ENCODE measurements at places on chromosomes 6 and 20.

DNA sequence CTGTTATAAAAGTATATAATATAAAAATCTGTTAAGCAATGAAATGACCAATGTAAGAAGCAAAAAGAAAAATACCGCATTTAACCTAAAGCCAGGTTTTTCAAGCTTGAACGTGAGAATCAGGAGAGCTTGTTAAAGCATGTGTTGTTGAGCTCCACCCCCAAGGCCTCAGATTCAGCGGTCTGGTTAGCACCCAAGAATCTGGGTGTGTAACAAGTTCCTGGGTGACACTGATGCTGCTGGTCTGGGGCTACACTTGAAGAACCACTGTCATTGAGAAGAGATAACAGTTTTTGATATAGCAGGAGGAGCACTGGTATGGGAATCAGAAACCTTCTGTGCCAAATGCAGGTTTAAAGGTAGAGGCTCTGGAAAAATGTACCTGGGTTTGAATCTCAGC, 154.0 kb downstream of the ID4 start:
- DNase-seq: no peak

DNA sequence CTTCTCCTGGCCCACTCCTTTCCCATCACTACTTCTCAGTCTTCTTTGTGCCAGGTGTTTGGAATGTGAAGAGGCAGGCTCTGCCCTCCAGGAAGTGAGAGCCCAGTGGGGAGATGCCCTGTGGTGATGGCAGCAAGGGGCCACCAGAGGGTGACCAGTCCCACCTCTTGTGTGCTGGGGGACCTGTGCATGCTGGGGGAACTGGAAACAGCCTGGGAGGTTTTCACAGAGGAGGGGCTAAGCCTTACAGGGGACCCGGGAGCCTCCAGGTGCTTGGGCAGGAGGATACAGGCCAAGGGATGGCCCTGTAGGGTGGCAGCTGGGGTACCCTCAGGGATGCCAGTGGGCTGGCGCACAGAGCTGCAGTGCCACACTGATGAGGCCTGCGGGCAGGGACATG, 72.3 kb downstream of the RAMACL start:
- DNase-seq: no peak

GRCh38 chr6:154605178-154605881, 94.8 kb upstream of the CNKSR3 start:
- no peak for DNase-seq

DNA sequence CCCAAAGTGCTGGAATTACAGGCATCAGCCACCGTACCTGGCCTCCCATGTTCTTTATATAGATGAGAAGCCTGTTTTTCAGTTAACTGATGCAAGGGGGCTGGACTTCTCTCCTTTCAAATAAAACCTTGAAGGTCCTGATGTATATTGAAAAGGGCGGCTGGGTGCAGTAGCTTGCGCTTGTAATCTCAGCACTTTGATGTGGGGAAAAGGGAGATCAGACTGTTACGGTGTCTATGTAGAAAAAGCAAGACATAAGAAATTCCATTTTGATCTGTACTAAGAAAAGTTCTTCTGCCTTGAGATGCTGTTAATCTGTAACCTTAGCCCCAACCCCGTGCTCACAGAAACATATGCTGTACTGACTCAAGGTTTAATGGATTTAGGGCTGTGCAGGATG, 16.1 kb upstream of the SAMHD1 start:
- DNase-seq: no peak

DNA sequence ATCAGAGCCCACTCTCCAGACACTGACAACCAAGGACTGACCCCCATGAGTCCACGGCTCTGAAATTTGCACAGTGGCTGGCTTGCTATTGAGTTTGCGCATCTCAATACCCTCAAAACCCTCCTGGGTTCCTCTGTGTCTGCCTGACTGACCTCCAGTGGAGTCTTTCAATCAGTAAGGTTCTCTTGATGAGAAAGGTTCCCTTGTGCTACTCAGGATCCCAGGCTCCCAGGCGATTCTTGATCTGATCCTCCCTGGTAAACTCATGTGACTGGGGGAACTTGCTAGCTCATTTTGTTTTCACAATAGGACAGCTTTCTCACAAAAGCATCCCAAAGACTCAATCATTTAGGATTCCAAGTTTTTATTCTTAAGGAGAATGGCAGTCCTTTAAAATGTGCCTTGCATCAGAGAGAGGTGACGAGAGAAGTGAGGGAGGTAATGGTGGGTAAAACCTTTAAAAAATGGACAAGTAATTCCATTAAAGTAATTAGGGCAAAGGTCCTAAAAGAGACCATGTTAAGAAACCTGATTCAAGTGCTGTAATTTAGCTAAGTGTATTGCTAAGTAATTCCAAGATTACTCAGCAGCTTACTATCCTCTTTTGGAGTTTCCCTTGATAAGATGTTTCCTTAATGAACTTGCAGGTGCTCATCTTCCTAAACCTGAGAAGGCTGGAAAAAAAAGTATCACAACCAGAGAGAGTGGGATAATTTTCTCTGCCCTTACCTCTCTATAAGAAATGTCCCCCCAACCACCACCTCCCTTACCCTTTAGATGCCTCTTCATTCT, 304.7 kb upstream of the SGK1 start:
- DNase-seq: no peak

GRCh38 chr6:56802584-56802983, 152.3 kb upstream of the BEND6 start:
- DNase-seq: peak; percentile 63

- DNase-seq: no peak
Observed at GRCh38 chr6:107144666-107145065, 29.4 kb upstream of the BEND3 start.

GRCh38 chr20:59996108-59996507, 37.9 kb downstream of the CDH26 start:
- no peak for DNase-seq

DNA sequence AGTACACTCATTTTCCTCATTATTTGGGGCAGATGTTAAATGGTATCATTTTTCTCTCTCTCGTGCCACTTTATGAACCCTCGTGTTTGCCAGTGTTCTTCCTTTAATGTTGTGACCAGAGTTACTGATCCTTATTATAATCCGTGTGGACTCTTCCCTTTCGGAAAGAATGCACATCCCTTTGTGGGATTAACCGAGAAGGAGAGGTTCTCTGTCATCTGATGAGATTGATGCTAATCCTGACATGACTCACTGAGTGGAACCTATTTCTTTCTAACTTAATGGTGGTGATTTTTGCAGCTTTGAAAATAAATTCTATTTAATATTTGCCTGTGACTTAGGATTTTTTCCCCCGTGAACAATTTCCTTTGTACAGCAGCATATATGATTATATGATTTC, 300.0 kb upstream of the MAN1A1 start:
- no peak for DNase-seq

- no peak for DNase-seq
Observed at GRCh38 chr20:64080013-64080812, at the start of gene OPRL1. OPRL1 (plus strand) TSS chr20:64080082; CDS start chr20:64092721, 12,639 bp downstream.

GRCh38 chr6:118319894-118320649, 228.0 kb upstream of the PLN start:
- no peak for DNase-seq

DNA sequence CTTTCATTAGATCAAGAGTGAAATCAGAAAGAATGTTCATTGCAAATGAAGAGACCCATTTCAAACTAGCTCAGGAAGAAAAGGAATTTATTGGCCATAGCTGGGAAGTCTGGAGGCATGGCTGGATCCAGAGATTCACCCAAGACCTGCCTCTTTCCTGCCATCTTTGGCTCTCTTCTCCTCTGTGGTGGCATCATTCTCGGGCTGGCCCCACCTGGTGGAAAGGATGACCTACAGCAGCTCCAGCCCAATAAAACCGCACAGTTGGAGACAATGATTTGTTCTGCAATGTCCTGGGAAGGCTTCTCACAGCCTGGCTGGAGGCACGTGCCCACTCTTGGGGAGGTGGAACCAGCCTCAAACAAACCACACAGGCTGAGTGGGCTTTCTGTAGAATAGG, 18.1 kb upstream of the FERMT1 start:
- no peak for DNase-seq

GRCh38 chr6:80886475-80886874, 780.0 kb downstream of the BCKDHB start:
- DNase-seq: no peak

- no peak for DNase-seq
Observed at GRCh38 chr6:30625511-30625910, 1.2 kb upstream of the ATAT1 start.

DNA sequence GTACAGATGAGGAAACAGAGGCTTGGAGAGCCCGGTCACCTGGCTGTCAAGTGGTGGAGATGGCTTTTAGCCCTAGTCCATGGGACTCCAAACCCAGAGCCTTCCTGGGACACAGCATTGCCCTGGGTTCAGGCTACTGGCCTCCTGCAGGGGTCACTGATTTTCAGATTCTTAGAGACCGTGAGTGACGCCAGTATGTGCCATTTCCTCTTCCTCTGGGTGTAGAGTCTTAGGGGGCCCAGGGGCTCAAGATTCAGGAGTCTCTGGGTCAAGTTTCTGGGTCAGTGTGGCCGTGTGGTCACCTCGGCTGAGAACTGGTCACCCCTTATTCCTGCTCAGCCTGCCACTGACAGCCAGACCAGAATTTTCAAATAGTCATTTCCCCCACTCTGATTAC, 574 bp downstream of the ARHGAP40 start:
- no peak for DNase-seq

DNA sequence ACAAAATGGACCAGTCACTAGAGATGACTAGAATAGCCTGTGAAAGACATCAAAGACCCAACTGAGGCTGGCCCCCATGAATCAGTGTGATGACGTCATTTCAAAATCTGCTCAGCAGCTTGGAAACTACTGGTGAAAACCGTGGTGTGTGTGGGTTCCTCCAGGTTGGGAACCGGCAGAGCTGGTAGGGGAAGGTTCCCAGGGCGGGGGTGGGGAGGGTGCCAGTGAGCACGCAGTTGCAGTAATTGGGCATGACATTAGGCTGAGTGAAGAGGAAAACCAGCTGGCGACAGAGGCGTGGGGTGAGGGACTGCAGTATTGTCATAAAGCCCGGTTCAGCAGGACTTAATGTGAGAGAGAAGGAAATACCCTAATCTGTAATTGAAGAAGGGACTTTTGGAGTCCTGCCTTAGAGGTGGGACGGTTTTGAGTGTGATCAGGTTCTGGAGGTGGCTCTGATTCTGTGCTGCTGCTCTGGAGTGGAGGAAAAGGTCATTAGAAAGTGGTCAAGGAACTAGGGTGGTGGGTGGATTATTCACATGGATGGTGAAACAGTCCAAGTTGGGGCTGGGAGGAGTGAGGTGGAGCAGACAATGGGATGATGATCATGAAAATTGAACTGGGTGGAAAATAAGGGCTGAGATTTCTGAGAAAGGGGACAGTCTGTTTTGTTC, 52.0 kb upstream of the MTHFD1L start:
- DNase-seq: no peak

DNA sequence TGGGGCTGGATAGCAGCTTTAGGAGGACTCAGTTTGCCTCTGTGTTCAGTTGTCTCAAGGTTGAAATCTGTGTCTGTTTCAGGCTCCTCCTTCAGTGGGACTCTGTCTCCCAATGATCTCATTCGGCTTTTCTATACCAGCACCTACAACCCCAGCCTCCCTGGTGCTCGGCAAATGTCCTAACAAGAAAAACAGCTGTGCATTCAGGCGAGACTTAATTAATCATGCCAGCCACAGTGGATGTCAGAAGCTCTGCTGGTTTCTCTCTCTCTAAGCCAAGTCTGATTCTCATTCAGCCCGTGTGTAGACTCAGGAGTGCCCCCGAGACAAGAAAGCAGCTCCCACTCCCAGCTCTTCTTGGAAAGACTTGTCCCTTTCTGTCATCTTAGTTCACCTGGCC, 46.8 kb downstream of the SUN5 start:
- no peak for DNase-seq

DNA sequence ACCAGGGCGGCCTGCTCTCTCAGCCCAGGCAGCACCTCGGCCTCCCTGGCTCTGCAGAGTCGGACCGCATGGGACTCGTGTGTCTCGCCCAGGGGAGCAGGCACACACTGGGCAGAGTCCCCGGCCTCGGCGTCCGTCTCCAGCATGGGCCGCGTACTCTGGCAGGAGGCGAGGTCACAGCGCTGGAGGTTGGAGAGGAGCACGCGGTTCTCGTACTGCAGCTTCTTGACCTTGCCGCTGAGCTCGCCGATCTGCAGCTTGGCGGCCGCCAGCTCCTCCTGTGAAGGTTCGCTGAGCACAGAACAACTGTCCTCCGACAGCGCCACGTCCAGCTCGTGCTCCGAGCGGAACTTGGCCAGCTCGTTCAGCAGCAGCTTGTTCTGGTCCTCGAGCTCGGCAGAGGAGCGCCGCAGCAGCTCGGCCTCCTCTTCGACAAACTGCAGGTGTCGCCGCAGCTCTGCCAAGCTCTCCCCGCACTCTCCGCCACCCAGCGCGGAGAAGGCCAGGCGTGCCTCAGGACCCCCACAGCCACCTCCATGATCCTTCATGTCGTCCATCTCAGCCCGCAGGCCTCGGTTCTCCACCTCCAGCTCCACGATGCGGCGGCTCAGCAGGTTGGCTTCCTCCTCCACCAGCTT, 42.0 kb upstream of the DSN1 start:
- no peak for DNase-seq

DNA sequence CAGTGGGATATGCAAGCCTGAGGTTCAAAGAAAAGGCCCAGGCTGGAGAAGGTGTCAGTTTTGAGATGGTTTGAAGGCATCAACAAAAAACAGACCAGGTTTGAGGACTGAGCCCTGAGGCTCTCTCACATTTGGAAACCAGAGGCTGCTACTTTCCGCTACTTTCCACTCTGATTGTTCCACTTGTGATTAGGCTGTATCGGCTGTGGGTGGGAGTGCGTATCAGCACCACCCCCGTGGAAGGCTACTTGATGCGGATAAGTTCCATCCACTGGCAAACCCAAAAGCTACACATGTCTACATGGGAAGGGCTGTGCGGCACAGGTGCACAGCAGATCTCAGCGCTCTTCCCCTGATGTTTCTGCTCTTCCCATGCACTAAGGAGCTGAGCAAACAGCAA, 198.7 kb downstream of the GMPR start:
- no peak for DNase-seq

DNA sequence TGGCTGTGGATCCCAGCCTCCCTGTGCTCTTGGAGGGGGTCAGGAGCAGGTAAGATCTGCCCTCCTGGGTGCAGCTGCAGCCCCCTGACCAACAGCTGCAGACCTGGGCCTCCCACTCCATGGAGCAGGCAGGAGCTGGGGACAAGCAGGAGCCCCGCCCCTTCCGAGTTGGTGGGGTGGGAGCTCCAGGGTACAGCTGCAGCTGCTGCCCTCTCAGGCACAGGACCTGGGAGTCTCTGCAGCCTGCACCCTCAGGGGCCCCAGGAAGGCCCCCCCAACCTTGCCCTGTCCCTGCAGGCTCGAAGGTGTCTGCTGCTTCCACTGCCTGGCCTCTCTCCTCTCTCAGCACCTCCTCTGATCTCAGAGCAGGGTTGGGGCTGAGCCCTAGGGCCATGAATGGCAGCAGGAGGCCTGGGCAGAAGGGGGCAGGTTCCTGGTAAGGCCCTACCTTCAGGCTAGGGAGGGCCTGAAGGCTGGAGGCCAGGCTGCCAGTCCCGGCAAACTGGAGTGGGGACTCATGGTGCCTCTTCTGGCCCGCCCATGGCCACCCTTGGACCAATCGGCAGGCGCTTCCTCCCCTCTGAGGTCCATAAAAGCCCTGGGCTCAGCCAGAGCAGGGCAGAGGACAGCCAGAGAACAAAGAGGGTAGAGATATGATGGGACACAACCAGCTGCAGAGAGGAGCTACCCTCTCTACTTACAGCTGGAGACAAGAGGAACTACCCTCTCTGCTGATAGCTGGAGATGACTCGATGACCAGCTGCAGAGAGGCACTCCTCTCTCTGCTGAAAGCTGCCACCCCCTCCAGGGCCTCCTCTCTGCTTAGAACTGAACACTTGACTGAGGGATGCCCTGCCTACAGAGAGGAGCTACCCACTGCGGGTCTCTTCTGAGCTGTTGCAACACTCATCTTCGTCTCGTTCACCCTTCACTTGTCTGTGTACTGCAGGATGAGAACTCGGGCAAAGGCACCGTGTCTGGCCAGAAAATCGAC, 7.8 kb upstream of the PACSIN1 start:
- DNase-seq: no peak

GRCh38 chr6:107868867-107869611, 44.9 kb upstream of the SCML4 start:
- DNase-seq: no peak
